ENCODE measurements at places on chromosomes 12 and 14.
A peak's percentile ranks its signal among the peaks of the same experiment; 100 is the strongest.

- peaks cover 6% of the 10 kb centered on the region for H3K27me3 ChIP-seq
- no peak overlapping the region for H3K27ac ChIP-seq
- no peaks in the 10 kb centered on the region for H3K36me3 ChIP-seq
- no peak overlapping the region for H3K4me3 ChIP-seq
- H3K4me1 ChIP-seq, result no peaks in the 10 kb centered on the region
Measured at GRCh38 chr14:47662466-47662865, 12.9 kb downstream of the MDGA2 start.

GRCh38 chr12:122106843-122107242, 28.3 kb downstream of the MLXIP start:
- no peak for DNase-seq
- no peaks in the 10 kb centered on the region for H3K27me3 ChIP-seq
- H3K36me3 ChIP-seq, result no peaks in the 10 kb centered on the region

GRCh38 chr12:27151479-27151878, 69.1 kb upstream of the C12orf71 start:
- no peak overlapping the region for H3K4me3 ChIP-seq
- H3K27ac ChIP-seq, result no peak overlapping the region
- H3K36me3 ChIP-seq, result no peaks in the 10 kb centered on the region
- DNase-seq, result no peak

DNA sequence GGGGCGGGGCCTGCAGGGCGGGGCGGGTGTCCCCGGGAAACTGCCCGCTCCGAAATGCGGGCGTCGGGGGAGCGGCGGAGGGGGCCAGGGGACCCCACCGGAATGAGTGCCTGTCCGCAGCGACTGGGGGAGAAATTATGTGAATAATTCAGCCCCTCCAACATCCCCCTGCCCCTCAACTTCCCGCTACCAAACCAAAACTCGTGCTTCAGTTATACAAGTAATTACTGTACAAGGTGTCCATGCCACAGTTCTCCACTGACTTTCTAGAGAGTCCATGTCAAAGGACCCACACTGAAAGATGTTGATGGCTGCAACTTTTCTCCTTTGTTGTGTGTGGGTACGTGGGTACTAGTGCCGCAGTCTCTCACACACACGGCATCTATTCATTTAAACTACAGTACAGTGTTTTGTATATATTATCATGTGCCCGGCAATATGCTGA, 414 bp upstream of the CDK17 start:
- H3K27me3 ChIP-seq, result no peaks in the 10 kb centered on the region
- peaks cover 40% of the 10 kb centered on the region for H3K4me1 ChIP-seq
- H3K4me3 ChIP-seq, result peak overlapping the region; percentile 94
- no peak for DNase-seq

GRCh38 chr12:16012117-16012516, 101.0 kb downstream of the DERA start:
- H3K27me3 ChIP-seq, result no peaks in the 10 kb centered on the region
- H3K4me1 ChIP-seq, result peaks cover 11% of the 10 kb centered on the region
- DNase-seq, result no peak
- H3K4me3 ChIP-seq, result no peak overlapping the region

DNA sequence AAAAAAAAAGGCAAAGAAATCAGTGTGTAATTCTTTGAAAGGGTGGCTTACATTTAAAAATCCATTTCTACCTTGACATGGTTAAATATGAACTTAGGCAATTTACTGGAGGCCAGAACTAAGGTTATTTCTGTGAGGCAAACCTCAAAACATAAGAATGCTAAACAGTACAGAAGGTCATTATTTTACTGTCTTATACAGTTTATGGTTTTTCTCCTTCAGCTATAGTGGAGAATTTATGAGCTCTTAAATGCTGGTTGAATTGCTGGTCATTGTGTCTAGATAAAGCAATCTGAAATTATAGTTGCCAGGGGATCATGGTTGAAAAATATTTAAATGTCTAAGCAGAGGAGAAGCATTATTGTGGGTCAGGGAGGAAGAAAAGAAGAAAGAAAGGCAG, 70.5 kb downstream of the TRIM9 start:
- no peak for DNase-seq
- H3K36me3 ChIP-seq, result no peaks in the 10 kb centered on the region
- no peaks in the 10 kb centered on the region for H3K4me1 ChIP-seq
- no peak overlapping the region for H3K4me3 ChIP-seq

- H3K4me3 ChIP-seq, result no peak overlapping the region
- DNase-seq, result no peak
- no peaks in the 10 kb centered on the region for H3K4me1 ChIP-seq
Measured at GRCh38 chr14:90795744-90796143, 20.5 kb downstream of the TTC7B start.

DNA sequence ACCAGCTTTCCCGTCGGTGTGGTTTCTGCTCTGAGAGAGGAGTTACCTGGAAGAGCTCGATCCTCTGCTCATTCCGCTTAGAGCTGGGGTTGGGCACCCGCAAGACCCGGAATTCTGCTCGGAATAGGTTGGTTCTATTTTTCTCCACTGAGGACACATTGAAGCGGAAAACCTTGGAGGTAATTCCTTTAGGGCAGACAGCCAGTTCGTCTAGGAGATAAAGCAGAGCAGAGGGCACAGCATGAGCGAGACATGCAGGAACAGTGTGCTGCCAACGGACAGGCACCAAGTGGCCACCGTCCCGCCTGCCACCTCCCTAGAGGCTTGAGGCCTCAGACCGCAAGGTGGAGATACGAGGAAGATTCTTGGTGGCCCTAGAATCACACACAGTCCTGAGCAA, 10.3 kb downstream of the TGFB3 start:
- H3K27ac ChIP-seq, result no peak overlapping the region
- no peak for DNase-seq
- no peak overlapping the region for H3K4me3 ChIP-seq
- no peaks in the 10 kb centered on the region for H3K4me1 ChIP-seq
- H3K27me3 ChIP-seq, result no peaks in the 10 kb centered on the region

- no peaks in the 10 kb centered on the region for H3K36me3 ChIP-seq
- DNase-seq, result no peak
- no peaks in the 10 kb centered on the region for H3K4me1 ChIP-seq
- no peak overlapping the region for H3K27ac ChIP-seq
- H3K4me3 ChIP-seq, result no peak overlapping the region
- H3K27me3 ChIP-seq, result no peaks in the 10 kb centered on the region
Measured at GRCh38 chr12:75848431-75848925, 183.1 kb downstream of the PHLDA1 start.

DNA sequence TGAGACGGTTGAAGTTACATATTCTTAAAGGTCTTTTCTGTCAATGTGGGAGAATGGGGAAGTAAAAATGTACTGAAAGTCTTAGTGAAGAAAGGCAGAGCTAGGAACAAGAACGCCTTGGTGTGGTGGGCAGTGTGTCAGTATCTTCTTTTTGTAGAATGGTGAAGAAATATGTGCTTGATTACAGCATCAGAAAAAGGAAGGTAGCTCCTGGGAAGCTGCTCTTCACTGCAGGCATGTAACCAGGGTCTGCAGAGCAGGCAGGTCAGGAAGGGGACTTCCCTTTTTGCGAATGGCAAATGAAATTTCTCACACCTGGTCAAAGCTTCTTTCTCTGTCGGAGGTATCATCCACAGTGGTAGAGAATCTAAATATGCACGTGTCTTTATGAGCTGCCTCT, 226.2 kb downstream of the ADAMTS20 start:
- no peak for DNase-seq
- H3K27me3 ChIP-seq, result no peaks in the 10 kb centered on the region
- H3K36me3 ChIP-seq, result no peaks in the 10 kb centered on the region
- no peaks in the 10 kb centered on the region for H3K4me1 ChIP-seq
- H3K4me3 ChIP-seq, result no peak overlapping the region

DNA sequence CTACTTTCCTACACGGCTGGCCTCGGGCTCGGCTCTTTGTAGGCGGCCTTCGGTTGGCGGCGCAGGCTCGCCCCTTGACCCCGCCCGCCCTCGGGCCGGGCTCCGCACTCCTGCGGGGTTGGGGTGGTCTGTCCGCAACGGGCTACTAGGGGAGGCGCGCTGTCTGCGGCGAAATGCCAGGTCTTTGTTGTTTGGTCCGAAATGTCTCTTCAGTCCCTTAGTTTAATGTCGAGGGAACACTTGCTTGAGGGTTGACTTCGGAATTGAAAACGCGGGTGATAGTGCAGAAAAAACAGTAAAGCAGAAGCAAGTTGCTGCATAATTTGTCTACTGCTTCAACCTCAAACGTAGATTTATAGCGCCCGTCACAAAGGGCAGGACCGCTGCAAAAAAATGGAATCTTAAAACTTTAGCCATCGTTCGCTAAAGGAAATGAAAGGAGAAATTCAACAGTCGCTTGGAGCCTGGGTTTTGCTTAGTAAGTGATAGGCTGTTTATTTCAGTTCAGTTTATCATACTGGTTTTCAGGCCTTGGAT, 390 bp downstream of the JKAMP start:
- H3K27ac ChIP-seq, result peak overlapping the region; percentile 79
- H3K27me3 ChIP-seq, result no peaks in the 10 kb centered on the region
- H3K4me1 ChIP-seq, result peaks cover 10% of the 10 kb centered on the region
- H3K36me3 ChIP-seq, result peaks cover 14% of the 10 kb centered on the region

GRCh38 chr12:89122852-89123251, 229.4 kb downstream of the DUSP6 start:
- no peak overlapping the region for H3K4me3 ChIP-seq
- no peaks in the 10 kb centered on the region for H3K36me3 ChIP-seq
- no peak overlapping the region for H3K27ac ChIP-seq
- peaks cover 24% of the 10 kb centered on the region for H3K4me1 ChIP-seq
- no peaks in the 10 kb centered on the region for H3K27me3 ChIP-seq
- no peak for DNase-seq

DNA sequence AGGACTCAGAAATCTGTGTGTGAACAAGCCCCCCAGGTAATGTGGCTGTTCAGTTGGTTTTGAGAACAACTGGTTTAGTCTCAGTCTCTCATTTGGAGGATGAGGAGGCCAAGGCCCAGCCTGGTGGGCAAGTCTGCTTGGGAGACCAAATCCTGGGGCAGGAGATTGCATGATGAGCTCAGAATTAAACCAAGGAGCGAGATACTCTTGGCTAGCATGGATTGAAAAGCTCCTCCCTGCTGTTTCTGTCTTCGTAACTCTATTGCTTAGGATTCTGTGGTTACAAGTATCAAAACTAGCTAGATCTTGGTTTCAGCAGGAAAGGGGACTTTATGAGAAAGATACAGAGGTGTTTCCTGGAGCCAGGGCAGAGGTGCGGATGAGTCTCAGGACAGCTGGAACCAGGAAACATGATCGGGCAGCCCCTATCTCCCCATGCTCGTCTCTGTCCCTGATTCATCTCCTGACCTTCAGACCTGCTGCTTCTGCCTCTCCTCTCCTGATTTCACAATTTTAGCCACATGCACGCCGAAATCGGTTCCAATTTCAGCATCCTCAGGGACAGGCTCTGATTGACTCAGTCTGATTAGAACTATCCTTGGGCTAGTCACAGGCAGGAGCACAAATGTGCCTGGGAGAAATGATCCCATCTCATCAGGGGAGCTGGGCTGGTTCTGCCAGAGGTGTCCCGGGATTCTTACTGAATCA, 40.2 kb upstream of the RIN3 start:
- no peaks in the 10 kb centered on the region for H3K36me3 ChIP-seq
- H3K27ac ChIP-seq, result no peak overlapping the region
- H3K4me1 ChIP-seq, result no peaks in the 10 kb centered on the region
- no peaks in the 10 kb centered on the region for H3K27me3 ChIP-seq
- no peak overlapping the region for H3K4me3 ChIP-seq

DNA sequence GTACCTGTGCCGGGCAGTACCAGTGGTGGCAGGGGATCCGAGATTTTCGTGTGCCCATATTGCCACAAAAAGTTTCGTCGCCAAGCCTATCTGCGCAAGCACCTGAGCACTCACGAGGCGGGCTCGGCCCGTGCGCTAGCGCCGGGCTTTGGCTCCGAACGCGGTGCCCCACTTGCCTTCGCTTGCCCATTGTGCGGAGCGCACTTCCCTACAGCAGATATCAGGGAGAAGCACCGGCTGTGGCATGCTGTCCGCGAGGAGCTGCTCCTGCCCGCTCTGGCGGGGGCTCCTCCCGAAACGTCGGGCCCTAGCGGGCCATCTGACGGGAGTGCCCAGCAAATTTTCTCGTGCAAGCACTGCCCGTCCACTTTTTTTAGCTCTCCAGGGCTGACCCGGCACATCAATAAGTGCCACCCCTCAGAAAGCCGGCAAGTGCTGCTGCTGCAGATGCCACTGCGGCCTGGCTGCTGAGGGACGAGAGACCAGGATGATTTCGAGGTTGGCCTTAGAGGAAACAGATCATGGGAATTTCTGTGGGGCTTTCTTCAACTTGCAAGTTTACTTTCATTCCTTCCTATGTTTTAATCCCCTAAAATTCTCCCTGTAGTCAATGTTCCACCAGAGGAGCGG, 1.6 kb downstream of the INSM2 start:
- DNase-seq, result peak; percentile 79
- no peaks in the 10 kb centered on the region for H3K36me3 ChIP-seq
- H3K27ac ChIP-seq, result no peak overlapping the region
- peaks cover 75% of the 10 kb centered on the region for H3K27me3 ChIP-seq
- peaks cover 5% of the 10 kb centered on the region for H3K4me1 ChIP-seq

DNA sequence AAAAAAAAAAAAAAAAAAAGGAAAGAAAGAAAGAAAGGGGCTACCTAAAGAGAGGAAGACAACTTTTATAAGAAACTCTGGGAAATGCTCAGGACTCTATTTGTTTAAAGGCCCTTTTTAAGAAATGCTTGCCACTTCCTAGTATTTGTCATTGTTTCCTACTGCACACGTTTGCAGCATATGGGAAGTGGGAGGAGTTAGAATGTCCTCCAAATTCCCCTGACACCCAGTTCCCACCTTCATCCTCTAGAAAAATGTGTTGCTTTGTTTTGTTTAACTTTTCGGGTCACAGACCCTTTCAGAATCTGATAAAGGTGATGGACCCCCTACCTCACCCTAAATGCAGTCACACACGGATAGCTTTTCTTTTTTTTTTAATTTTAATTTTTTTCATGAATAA, 40.8 kb downstream of the NINJ2 start:
- no peak overlapping the region for H3K27ac ChIP-seq
- DNase-seq, result no peak
- no peaks in the 10 kb centered on the region for H3K36me3 ChIP-seq

GRCh38 chr14:74038020-74038859, 19.1 kb downstream of the BBOF1 start:
- no peaks in the 10 kb centered on the region for H3K4me1 ChIP-seq
- no peaks in the 10 kb centered on the region for H3K36me3 ChIP-seq
- no peaks in the 10 kb centered on the region for H3K27me3 ChIP-seq
- H3K4me3 ChIP-seq, result no peak overlapping the region

- H3K27ac ChIP-seq, result peak overlapping the region; percentile 85
- peak overlapping the region; percentile 74 for H3K4me3 ChIP-seq
- H3K36me3 ChIP-seq, result no peaks in the 10 kb centered on the region
- peaks cover 18% of the 10 kb centered on the region for H3K4me1 ChIP-seq
- peak; percentile 90 for DNase-seq
Measured at GRCh38 chr12:57086493-57087009, 2.4 kb upstream of the NAB2 start.

- H3K27me3 ChIP-seq, result no peaks in the 10 kb centered on the region
- no peak overlapping the region for H3K4me3 ChIP-seq
- peak overlapping the region; percentile 10 for H3K27ac ChIP-seq
- H3K36me3 ChIP-seq, result no peaks in the 10 kb centered on the region
Measured at GRCh38 chr12:69099201-69099837, 140.1 kb upstream of the CPSF6 start.

Data from neural progenitor cell (in vitro differentiated cells).